GM23338 (cell line): ENCODE measurements at places on chromosomes 13 and 19.
A peak's percentile ranks its signal among the peaks of the same experiment; 100 is the strongest.

- DNase-seq: peak; percentile 85
Measured at GRCh38 chr19:17687141-17687856, 855 bp downstream of the UNC13A start.

DNA sequence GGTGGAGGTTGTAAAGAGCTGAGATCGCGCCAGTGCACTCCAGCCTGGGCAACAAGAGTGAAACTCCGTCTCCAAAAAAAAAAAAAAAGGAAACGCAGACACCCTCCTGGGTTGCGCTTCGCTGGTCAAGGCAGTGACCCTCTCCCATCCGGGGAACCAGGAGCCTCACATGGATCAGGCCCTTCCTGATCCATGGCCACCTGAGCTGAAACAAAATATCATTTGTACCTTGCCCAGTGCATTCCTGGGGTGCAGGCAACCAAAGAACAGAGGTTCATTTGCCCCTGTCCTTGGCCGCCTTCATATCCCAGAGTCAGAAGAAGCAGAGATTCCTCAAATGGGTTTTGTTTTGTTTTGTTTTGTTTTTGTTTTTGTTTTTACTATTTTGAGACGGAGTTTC, 8.0 kb upstream of the LSM4 start:
- no peak for DNase-seq

DNA sequence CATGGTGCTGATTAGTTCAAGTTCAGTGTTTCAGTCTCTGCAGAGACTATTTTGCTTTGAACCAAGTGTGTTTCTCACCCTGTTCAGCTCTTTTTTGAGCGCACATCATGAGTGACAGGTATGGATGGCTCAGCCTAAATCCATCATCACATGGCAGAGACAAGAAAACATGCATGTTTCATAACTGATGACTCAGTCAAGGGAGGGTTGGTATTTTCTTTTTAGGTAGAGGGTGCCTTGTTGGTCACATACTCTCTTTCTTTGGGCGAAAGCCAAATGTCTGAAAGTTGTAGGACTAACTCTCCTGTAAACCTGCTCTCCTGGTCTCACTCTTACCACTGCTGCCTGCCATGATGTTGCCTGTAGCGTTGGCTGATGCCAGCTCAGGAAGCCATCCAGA, 48.1 kb upstream of the RAP2A start:
- DNase-seq: no peak

DNA sequence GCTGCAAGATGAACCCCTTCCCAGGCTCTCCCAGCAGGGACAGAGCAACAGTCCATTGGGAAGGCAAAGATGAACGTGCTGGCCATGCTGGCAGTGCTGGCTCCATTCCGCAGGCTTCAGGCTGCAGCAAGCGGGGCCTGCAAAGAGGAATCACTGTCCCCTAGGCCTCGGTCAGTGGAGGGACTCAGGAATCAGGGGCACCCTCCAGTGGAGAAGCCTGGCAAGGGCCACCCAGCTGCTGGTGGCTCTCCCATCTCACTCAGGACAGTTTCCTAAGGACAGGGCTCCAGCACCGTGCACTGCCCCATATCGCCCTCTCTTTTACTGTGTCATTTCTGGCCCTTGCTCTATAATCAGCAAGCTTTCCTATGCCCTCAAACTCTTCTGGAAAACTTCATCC, 498.6 kb downstream of the EFNB2 start:
- DNase-seq: peak; percentile 39

- peak; percentile 78 for DNase-seq
Measured at GRCh38 chr13:71967990-71968389, 101.0 kb upstream of the DACH1 start.

GRCh38 chr13:110571896-110572777, 10.6 kb upstream of the RAB20 start:
- no peak for DNase-seq

GRCh38 chr19:21317821-21318220, 11.4 kb downstream of the ZNF708 start:
- DNase-seq: peak; percentile 17

GRCh38 chr13:107866032-107866940, 349.1 kb downstream of the LIG4 start:
- peak; percentile 63 for DNase-seq

DNA sequence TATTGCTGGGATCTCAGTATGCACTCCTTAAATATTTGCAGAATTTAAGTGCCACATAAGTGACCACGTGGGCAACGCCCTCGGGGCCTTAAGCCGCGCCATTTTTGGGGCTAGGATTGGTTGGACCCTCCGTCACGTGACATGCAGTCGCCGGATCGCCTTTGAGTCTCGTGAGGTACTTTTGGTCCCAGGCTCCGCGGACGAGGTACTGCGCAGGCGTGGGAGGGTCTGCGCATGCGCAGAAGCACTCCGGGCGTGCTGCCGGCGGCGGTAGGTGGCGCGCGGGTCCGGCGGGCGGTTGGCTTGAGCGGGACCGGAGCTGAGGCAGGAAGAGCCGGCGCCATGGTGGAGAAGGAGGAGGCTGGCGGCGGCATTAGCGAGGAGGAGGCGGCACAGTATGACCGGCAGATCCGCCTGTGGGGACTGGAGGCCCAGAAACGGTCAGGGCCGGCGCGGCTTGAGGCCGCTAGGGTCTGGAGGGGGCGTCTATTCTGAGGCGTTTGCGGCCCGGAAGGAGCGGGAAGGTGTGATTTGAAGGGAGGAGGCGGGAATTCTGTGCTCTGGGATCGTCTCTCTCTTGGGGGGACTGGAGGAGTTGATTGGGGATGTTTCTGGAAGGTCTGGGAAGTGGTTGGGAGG, at the start of gene SAE1:
Gene SAE1 (plus strand): TSS at position 247 of the 639 bp plus-strand sequence. CDS start 96 bp downstream, at position 343.
- DNase-seq: peak; percentile 100

DNA sequence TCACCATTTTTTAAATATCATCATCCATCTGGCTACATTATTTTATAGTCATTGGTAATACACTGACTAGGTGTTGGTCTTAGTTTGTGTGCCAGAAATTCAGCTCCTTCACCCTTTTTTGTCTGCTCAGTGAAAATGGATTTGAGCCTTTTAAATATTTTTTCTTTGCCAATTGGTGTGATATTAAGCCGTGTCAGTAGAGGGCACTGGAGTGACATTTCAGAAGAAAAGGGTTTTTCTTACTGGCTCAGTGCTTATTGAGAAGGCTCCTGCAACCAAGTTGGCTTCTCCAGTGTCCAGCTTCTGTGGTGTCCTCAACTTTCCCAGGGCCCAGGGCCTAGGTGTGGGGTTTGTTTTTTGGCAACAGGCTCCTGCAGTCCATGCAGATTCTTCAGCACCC, 546.6 kb downstream of the DACH1 start:
- DNase-seq: peak; percentile 64

DNA sequence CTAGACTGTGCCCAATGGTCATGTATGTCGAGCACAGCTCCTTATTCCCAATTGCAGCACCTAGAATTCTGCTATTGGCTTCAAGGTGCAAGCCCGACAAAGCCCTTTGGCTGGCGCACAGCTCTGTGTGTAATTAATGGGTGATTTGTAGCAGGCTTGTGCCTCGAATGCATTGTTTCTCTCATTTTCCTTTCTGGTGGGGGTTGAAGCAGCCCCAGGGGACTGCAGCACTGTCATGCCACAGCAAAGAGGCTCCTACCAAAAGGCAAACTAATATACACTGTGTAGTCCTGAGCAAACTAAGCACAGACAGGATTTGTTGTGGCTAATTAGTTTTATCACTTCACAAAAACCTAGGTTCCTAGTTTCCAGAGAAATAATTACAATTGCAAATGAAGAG, 898.7 kb downstream of the UQCRFS1 start:
- no peak for DNase-seq

GRCh38 chr13:26867451-26868091, 107.0 kb upstream of the GPR12 start:
- peak; percentile 39 for DNase-seq

DNA sequence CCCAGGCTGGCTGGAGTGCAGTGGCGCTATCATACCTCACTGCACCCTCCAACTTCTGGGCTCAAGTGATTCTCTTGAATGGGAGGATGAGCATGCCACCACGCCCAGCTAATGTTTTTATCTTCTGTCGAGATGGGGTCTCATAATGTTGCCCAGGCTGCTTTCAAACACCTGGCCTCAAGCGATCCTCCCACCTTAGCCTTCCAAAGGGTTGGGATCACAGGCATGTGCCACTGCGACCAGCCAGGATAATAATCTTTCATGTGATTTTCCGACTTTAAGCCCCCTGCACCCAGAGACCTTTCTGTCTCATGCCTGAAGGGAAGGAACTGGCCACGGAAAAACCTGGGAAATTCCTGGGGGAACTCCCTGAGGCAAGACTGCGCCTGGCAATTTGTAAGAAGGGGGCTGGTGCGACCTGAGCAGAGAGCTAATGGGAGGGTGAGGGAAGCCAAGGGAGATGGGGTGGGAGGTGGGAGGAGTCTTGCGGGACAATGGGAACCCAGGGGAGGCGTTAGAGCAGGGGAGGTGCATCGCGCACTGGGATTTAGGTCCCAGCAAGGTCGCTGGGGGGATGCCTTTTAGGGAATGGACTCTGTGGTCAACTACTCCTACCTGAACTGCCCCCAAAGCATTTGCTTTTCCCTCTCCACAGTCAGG, 1.2 kb upstream of the CCDC124 start:
- peak; percentile 94 for DNase-seq

DNA sequence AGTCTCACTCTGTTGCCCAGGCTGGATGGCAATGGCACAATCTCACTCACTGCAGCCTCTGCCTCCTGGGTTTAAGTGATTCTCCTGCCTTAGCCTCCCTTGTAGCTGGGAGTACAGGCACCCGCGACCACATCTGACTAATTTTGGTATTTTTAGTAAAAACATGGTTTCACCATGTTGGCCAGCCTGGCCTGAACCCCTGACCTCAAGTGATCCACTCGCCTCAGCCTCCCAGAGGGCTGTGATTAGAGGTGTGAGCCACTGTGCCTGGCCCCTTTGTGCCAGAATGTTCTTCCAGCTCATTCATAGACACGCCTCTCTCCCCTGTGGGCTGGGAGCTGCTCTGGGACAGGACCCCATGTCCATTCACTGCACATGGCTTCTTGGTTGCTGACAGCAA, 9.1 kb downstream of the MYDGF start:
- DNase-seq: no peak

DNA sequence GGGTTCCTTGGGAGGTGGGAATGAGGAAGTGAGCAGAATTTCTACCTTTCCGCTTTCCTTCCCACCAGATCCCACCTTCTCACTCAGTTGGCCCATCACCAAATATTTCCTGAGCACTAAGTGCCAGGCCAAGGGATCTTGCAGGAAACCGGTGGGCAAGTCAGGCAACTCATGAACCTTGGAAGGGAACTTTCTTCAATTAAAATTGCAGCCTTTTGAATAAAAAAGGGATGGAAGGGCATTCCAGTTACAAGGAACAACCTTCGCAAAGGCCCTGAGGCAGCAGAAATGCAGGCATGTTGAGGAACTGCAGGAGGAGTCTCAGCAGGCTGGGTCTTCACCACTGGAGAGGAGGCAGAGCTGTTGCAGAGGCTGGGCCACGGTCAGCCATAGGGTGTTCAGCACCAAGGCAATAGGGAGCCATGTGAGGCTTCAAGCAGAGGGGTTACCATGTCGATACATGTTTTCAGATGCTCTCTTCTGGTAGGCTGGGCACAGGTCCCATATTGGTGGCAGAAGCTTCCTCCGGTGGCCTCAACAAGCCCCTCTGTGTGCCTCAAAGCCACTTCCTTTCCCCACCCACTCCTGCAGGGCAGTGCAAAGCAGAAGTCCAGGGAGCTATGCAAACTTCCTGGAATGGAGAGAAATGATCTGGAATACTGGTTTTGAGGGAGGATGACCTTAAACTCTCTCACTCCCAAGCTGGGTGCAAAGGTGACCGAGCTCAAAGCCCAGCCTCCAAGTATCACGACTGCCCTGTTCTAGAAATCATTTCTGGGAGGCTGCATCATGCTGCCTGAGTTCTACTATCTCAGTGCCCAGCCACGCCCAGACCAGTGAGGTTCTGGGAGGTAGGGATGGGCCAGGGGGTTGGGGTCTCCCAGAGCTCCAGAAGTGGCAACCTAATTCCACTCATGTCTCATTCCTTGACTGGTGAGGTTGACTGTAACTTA, at the start of gene FUT6:
Gene FUT6 (minus strand): TSS at position 638 of the 953 bp plus-strand sequence. CDS start 7,135 bp downstream, outside the sequence.
- DNase-seq: no peak

GRCh38 chr13:44519642-44520041, 56.5 kb downstream of the TSC22D1 start:
- no peak for DNase-seq

DNA sequence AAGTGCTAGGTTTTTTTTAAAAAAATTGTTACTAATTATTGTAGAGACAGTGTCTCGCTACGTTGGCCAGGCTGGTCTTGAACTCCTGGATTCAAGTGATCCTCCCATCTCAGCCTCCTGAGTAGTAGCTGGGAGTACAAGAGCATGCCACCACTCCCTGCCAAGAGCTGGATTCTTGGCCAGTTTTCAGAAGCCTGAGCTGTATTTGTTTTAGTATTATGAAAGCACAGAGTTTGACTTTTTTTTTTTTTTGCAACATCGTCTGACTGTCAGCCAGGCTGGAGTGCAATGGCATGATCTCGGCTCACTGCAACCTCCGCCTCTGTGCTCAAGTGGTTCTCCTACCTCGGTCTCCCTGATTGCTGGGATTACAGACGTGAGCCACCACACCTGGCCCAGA, 7.0 kb downstream of the ARMC6 start:
- no peak for DNase-seq
